ENCODE measurements at places on chromosomes 5 and 9.

GRCh38 chr9:113558632-113559502 lies 95.3 kb downstream of the RGS3 start:
- DNase-seq, result no peak

DNA sequence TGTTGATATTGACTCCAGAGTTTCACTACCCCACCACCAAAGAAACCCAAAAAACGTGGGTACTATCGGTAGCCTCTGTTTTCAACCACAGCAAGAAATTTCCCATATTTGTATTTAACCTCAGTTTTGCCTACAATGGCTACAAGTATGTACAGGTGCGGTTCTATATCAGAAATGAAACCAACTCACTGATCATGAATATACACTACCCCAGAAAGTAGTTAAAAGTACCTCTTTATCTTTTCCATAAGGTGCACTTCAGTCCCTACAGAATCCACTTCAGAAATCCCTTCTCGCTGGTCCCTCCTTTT lies 140.6 kb upstream of the SLC12A2 start:
- no peak for DNase-seq

- DNase-seq, result no peak
Observed at GRCh38 chr5:131521252-131521651, 113.8 kb downstream of the RAPGEF6 start.

DNA sequence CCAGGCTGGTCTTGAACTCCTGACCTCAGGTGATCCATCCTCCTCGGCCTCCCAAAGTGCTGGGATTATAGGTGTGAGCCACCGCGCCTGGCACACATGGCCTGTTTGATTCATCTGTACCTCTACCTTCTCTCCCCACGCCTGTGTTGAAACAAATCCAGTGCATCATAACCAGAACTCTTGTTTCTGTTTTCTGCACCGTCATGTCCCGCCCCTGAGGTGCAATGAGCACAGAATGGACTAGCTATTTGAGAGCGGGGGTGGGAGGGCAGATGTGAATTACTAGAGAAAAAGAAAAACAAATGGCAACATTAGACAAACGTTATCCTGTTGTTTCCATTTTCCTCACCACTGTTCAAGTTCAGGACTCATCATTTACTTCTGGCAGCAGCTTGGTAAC lies 10.7 kb upstream of the FAM193B start:
- DNase-seq, result no peak

- DNase-seq, result no peak
Observed at GRCh38 chr5:31382051-31382878, 149.6 kb downstream of the DROSHA start.

- DNase-seq, result no peak
Observed at GRCh38 chr9:16046713-16047112, 493.9 kb downstream of the CCDC171 start.

- DNase-seq, result no peak
Observed at GRCh38 chr9:2634153-2634552, 12.6 kb downstream of the VLDLR start.

GRCh38 chr9:114029311-114030170 lies 48.6 kb downstream of the AMBP start:
- DNase-seq, result no peak

DNA sequence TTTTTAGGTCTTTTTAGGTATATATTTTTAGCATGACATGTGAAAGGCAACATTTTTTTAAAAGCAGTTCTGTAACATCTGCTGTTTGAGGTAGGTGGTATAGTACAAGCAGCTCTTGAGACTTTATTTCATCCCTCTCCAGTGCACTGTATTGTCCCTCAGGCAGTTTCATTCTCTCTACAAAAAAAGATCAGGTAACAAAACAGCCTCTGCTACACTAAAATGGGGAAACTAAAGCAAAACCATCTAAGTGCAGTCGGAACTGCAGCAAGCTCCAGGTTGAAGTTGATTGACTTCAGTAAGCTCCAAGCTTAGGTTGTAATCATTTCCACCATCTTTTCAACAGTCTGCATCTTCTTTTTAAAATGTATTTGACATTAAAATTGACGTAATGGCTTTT lies 195.6 kb downstream of the DEPDC1B start:
- no peak for DNase-seq

- DNase-seq, result peak; percentile 20
Observed at GRCh38 chr5:171521219-171521633, 101.8 kb downstream of the FGF18 start.

- no peak for DNase-seq
Observed at GRCh38 chr5:78929833-78930232, 55.3 kb downstream of the ARSB start.

GRCh38 chr9:128919402-128920089 lies 1.2 kb upstream of the PHYHD1 start:
- no peak for DNase-seq

GRCh38 chr5:111233052-111233374 lies 8.8 kb downstream of the CAMK4 start:
- DNase-seq, result no peak

GRCh38 chr5:27962198-27962597 lies 923.8 kb upstream of the CDH9 start:
- DNase-seq, result no peak

- DNase-seq, result no peak
Observed at GRCh38 chr5:79851391-79851863, 139.6 kb downstream of the MTX3 start.

GRCh38 chr5:77015938-77016569 lies 14.2 kb upstream of the AGGF1 start:
- peak; percentile 67 for DNase-seq

DNA sequence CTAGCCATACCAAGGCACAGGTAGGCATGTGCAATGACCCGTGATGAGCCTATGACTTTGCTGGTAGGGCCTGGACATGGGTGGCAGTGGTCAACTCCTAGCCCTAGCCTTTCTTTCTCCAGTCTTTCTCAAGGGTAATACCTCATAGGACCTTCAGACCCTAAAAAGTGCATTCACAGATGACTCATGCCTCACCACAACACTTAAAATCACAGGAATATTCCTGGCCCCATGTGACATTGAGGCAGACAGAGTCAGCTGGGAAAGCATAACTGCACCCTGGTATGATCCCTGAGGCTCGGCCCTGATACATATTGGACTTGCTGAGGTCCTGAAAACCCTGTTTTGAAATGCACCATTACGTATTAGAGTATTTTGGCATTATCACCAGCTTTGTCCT lies 449.5 kb downstream of the HINT1 start:
- DNase-seq, result no peak

DNA sequence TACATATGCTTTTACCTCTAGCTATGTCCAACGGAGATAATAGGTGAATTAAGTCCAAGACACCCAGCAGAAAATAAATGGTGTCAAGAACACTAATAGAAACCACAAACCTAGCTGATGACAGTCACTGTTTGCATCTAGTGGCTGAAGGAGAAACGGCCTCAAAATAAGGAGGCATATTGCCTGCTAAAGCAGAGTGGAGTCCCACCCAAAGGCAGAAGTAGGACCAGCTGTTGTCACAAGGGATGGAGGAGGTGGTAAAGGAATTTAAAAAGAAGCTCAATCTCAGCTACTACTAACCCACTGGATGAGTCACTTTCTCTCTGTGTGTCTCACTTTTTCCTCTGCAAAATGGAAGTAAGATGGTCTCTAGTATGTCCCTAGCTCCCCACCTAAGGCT lies 224.3 kb downstream of the GRIA1 start:
- DNase-seq, result no peak

DNA sequence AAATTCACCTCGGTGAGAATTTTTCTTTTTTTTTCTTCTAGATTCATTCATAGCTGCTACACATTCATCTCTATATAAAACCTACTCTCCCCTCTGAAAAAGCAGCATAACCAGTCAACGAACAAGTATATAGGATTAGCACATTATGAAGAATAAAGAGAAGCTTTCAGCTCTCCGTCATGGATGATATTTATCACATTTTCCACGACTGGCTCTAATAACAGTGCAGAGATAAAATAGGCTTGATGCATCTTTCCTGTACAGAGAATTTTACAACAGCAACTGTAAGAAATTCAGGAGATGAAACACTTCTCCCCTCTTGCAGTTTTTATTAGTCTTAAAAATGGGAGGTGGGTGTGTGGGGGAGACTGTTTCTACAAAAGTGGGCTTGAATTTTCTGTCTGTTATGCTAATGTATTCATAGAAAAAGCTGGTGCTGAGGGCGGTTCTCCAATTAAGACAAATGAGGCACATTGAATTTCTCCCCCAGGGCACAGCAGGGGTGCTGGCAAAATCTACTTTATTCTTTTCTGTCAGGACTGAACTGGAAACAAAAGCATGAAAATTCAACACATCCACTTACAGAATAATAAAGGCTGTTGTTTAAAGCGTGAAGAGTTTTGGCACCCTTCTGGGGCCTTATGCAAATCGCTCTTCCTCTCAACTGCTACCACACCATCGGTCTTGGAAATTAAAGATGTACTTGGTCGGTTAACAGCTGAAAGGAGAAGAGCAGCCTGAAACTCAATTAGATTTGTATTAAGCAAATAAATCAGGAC lies 233.9 kb upstream of the ZNF608 start:
- DNase-seq, result no peak

DNA sequence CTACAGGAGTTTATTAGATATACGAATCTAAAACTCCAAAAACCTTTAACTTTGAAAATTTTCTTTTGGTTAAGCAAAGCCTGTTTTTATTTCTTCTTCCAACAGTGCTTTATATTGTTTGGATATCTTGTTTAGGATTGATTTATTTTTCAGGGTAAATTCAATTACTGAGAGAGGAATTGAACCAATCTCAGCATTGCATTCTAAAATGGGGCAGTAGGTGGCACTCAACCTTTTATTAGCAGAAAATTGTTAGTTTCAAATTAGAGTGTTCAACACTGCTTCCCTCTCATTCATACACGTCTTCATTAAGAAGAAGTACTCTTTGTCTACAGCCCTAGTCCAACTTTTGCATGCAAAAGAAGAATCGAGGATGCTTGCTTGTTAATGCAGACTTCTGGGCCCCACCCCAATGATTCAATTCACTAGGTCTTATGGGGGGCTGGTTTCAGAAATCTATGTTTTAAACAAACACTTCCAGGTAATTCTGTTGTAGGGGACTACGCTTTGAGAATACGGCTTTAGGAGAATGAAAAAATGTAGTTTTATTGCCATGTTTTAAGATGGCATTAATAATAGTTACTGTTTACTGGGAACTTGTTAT lies 26.6 kb downstream of the MRPL22 start:
- peak; percentile 32 for DNase-seq

- DNase-seq, result peak; percentile 70
Observed at GRCh38 chr5:102670224-102670836, 84.8 kb upstream of the PAM start.

- no peak for DNase-seq
Observed at GRCh38 chr9:13575558-13575957, 296.1 kb upstream of the MPDZ start.

DNA sequence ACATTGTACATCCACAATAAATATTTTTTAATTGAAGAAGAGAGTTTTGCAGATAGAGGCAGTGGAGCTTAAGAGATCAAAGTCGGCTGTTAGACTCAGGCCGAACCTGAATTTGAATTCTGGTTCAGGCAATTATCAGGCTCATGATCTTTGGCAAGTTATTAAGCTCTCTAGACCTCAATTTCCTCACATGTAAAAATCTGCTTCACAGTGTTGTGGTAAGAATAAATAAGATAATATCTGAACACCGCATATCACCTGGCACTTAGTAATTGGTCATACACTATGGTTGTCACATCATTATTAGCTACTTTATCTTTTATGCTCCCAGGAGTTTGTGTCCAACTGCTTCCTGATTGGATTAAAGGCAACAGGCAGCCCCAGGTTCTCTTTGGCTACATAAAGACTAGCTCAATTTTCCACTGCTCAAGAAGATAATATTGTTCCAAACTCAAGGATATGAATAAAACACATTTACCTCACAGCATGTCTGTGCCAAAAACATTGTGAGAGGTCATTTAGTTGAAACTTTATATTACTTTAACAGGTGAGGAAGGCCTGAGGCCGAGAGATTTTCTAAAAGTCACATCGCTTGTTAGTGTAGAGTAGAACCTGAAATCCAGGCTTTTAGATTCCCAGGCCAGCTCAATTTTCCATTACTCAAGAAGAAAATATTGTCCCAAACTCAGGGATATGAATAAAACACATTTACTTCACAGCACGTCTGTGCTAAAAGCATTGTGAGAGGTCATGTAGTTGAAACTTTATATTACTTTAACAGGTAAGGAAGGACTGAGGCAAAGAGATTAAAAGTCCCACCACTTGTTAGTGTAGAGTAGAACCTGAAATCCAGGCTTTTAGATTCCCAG lies 289.2 kb upstream of the PTGER4 start:
- no peak for DNase-seq

DNA sequence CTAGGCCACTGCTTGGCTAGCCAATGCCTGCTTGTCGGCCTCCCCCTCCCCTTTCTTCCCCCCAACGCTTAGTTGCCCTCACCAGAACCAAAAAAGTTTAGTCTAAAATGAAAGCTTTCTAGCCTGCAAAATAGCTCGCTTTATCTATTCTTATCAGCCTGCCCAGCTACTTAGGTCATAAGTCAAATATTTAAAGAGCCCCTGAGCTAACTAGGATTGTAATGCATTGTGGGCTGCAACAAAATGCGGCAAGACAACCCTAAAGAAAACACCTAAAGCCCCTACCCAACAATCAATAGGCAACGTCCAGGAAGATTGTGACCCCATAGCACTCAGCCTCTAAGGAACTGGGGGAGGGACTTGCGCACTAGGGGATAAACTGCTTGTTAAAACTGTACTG lies 38.6 kb upstream of the PCSK5 start:
- no peak for DNase-seq

DNA sequence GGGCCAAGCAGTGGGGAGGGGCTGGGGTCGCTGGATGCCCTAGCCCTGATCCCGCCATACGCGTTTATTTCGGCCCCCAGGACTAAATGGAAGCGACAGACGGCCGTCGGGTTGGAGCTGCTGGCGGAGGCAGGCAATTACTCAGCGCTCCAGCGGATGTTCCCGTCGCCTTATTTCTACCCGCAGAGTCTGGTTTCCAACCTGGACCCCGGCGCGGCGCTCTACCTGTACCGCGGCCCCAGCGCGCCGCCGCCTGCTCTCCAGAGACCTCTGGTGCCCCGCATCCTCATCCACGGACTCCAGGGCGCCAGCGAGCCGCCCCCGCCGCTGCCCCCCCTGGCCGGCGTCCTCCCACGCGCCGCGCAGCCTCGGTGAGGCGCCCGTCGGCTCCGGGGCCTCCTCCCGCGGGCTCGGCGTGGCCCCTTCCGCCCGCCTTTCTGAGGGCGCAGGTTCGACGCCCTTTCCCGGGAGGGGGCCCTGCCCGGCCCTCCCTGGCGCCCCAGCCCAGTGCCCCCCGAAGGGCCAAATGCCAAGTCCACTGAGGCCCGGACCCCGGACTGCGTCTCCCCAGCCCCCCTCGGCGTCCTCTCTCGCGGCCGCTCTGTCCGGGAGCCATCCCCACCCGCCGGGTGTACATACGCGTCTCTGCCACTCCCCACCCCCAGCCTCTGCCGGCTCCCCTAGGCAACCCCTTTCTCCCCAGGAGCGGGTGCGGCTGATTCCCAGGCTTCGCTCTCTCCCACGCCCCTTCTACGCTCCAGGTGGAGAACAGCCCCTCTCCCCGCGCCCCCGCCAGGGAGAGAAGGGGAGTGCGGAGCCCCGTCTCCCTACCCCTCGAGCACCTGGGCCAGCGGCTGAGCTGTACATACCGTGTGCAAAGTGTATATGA lies 7.0 kb downstream of the BARHL1 start:
- DNase-seq, result no peak

Data from SK-MEL-5 (cell line).